ENCODE measurements at places on chromosomes 7 and 10.

- no peak for ATAC-seq
Measured at GRCh38 chr7:2445898-2446555, 30.2 kb downstream of the GRIFIN start.

DNA sequence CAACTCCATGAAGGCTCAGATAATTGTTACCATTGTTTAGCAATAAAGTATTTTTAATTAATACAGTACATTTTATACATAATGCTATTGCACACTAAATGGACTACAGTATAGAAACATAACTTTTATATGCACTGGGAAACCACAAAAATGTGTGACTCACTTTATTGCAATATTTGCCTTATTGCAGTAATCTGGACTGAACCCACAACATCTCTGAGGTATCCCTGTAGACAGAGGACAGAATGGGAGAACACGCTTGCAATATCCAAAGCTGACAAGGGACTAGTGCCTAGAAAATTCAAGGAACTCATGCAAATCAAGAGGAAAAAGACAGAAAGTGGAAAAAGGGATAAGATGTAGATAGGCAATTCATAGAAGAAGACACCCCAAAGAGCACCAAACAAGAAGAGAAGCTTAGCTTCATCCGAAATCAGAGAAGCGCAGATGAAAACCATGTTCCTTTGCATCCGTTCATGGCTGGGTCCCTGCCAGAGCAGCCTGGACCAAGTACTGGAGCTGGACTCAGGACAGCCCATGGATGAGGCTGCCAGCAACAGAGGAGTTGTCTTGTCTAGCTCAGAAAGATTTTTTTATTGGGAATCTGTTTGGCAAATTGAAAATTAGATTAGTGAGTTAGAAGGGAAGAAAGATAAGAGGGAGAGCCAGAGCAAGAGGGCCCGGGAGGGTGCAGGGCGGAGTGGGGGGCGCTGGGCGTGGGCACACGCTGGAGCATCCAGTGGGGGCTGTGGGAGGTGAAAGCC is 16.0 kb upstream of the GALNTL5 start:
- no peak for ATAC-seq

DNA sequence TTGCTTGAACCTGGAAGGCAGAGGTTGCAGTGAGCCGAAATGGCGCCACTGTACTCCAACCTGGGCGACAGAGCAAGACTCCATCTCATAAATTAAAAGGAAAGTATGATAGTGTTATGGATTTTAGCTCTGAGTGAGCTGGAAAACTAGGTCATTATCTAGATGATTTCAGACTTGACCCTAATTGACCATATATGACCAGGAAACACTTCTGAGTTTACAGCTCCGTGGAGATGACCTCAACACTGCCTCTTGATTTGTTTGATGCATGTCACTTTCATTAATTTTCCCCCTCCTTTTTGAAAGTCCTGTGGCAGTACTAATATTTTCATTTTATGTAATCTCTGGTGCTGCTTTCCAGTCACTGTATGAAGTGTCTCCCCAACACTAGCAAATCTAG is 7.8 kb upstream of the SEC61A2 start:
- no peak for ATAC-seq

GRCh38 chr7:80591654-80592053 is 46.8 kb upstream of the CD36 start:
- no peak for ATAC-seq

- ATAC-seq: no peak
Measured at GRCh38 chr10:8133146-8133545, 78.7 kb downstream of the GATA3 start.

GRCh38 chr7:107090457-107090856 is 46.0 kb downstream of the PRKAR2B start:
- ATAC-seq: no peak

DNA sequence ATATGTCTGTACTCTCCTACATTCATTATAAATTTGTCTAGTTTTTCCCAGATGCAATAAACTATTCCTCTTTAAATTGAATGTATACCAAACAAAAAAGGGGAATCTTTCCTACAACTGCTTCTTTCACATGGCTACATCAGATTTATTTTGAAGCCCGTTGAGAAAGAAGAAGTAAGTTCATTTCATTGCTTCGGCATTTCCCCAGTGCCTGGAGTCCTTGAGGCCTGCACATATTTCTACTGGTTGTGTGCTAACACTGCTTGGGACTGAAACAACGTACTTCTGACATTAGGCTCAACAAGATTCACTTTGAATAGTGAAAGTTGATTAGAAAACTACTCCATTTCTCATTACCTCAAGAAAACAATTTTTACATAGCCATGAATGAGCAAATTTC is 201.7 kb downstream of the PHF14 start:
- ATAC-seq: no peak

GRCh38 chr7:73433924-73434700 is 534 bp downstream of the FZD9 start:
- ATAC-seq: peak; percentile 25

- ATAC-seq: peak; percentile 25
Measured at GRCh38 chr7:130421684-130422083, 19.1 kb downstream of the CEP41 start.

DNA sequence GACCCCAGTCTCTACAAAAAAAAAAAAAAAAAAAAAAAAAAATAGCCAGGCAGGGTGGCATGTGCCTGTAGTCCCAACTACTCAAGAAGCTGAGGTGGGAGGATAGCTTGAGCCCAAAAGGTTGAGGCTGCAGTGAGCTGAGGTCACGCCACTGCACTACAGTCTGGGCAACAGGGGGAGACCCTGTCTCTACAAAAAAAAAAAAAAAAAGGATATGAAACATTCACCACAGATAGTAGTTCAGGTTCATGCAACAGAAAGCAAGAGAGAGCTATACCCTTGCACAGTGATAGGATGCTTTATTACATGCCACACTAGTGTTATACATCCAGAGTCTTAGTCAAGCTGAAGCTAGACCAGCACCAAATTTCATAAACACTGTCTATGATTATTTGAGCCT is 148.4 kb upstream of the KAT6B start:
- no peak for ATAC-seq

GRCh38 chr10:117865945-117866344 is 180.8 kb downstream of the RAB11FIP2 start:
- ATAC-seq: no peak

GRCh38 chr7:98697083-98697482 is 80.0 kb downstream of the NPTX2 start:
- no peak for ATAC-seq

- ATAC-seq: no peak
Measured at GRCh38 chr7:115356999-115357702, 435.3 kb downstream of the MDFIC start.

DNA sequence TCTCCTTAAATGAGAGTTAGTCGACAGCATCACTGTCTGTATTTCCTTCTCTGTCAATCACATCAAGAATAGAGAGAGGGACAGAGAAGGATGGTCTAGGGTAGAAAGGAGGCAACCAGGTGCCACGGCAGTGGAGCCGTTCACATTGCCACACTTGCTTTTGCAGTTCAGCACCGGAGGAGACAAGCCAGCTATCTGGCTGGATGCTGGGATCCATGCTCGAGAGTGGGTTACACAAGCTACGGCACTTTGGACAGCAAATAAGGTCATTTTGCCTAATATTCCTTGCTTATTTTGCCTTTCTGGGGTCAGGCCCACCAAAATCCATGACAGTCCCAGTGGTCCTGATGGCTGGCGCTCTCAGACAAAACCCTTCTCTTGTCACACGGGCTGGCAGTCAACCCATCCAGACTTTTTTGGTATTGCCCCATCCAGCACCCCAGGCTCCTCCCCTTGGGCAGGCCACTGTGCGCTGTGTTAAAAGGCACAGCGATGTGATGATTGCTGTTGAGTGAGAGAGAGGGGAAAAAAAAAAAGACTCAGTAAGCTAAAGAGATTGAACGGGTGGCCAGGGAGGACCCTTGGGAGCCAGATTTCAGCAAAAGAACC is 8.4 kb downstream of the CPA2 start:
- no peak for ATAC-seq

- ATAC-seq: no peak
Measured at GRCh38 chr10:69853064-69853463, 51.4 kb downstream of the COL13A1 start.

GRCh38 chr7:28024786-28025334 is 155.7 kb downstream of the JAZF1 start:
- ATAC-seq: no peak

DNA sequence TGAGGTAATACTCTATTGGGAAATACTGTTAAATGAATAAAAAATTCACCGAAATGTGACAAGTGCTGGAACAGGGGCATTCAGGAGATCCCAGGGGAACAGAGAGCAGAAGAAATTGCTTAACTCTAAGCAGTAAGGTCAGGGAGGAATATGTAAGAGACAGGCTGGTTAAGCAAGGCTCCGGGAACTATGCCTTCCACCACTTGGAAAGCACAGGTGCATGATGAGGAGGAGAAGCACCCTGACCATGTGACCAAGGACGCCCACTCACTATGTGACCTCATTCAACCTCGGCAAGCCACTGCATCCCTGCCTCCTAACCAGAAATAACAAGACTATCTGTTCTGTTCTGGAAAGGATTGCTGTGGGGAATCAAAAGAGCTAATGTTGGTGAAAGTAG is 218.4 kb downstream of the ELMO1 start:
- ATAC-seq: no peak

- no peak for ATAC-seq
Measured at GRCh38 chr7:158649279-158649678, 55.3 kb downstream of the NCAPG2 start.

DNA sequence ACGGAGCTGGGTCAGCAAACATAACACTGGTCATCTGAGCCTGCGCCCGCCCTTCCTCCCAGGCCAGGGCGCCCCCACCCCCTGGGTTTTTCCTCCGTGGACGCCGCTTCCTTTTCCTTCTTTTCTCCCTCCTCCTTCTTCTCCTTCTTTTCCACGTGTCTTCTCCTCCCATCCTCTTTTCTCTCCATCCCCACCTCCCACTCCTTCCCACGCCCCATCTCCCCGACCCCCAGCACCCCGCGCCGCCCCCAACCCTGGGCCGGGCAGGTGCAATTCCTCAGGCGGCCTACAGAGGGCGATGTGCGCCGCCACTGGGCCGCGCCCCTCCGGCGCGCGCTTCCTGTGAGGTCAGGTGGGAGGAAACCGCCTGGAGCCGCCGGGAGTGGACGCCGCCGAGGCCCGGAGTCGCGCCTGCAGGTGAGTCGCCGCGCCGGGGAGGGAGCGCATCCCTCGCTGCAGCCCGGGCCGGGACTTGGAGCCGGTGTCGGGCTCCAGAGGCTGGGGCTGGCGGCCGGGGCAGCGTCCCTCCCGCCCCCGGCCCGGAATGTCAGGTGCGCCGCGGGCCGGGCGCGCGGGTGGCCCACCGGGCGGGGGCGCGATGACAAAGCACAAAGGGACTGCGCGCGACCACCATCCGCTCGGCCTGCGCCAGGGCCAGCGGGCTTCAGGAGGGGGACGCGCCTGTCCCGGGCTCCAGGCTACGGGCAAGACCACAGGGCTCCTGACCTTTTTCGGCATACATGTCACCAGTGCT is at the start of gene FAM241B:
FAM241B (plus strand) TSS at position 351 of the 754 bp plus-strand sequence. CDS start 1,497 bp downstream, outside the sequence.
- ATAC-seq: peak; percentile 89

GRCh38 chr7:82335927-82336326 is 107.7 kb downstream of the CACNA2D1 start:
- ATAC-seq: no peak

GRCh38 chr10:130240409-130240808 is 104.2 kb downstream of the GLRX3 start:
- ATAC-seq: no peak

- ATAC-seq: no peak
Measured at GRCh38 chr10:74417397-74417796, 266.4 kb downstream of the ADK start.

- no peak for ATAC-seq
Measured at GRCh38 chr7:55593172-55593514, 20.8 kb upstream of the VOPP1 start.

DNA sequence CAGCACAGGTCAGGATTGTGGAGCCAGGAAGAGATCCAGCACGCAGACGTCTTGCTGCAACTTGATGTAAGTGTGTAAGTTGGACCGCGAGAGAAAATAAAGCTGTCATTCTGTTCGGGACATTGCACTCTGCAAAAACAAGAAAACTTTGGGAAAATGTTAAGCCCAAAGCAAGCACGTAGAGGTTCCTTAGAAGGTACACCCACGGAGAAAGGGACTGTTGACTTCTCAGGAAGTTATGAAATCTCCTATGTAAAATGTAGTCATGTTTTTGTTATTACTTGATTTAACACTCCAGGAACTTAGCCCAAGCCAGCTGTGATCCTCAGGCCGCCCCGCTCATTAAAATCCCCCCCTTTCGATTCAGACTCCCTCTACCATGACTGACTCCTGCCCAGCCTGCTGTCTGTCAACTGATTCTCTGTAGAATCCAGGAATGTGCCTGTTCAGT is 196.1 kb upstream of the TCF7L2 start:
- ATAC-seq: no peak

GRCh38 chr7:154871507-154871906 is 131.4 kb downstream of the PAXIP1 start:
- ATAC-seq: no peak

GRCh38 chr7:127848241-127848640 is 183.0 kb downstream of the LRRC4 start:
- ATAC-seq: no peak

- ATAC-seq: no peak
Measured at GRCh38 chr10:85976267-85976793, 390.3 kb downstream of the GRID1 start.

DNA sequence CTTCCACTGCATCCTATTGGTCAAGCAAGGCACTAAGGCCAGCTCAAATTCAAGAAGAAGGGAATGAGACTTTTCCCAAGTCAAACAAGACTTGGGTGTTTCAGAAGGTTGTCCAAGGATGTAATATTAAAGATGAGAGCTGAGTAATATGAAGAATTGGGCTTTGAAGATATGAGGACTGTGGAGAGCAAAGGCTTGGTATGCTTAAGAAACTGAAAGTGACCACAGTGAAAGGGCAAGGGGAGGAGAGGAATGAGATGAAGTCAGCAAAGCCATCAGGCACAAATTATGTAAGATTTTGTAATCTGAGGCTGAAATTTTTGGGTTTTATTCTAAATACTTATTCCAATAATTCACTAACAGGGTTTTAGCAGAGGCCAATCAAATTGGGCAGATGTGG is 38.6 kb upstream of the NPY start:
- no peak for ATAC-seq

- ATAC-seq: no peak
Measured at GRCh38 chr7:148185041-148185440, 405.5 kb upstream of the C7orf33 start.

DNA sequence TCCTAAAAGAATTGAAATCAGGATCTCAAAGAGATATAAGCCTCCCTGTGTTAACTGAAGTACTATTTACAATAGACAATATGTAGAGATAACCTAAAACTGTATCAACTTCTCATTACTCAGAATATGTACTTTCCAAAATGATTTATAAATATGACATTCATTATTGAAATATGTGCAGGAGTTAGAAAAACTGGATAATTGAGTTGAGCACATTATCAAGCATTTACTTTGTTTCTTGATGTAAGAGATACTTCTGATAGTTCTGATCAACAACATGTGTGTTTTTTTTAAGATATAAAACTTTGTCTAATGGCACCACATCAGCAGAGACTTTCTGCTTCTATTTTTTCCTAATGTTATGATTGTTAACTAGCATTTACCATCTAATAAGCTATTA is 38.2 kb downstream of the HYAL4 start:
- no peak for ATAC-seq

GRCh38 chr7:38463277-38464225 is 167.6 kb downstream of the AMPH start:
- ATAC-seq: peak; percentile 71
